ENCODE measurements at places on chromosomes 2 and 18. TPM values are rescaled to one million over a fixed set of nuclear protein-coding genes. Genes with fewer than 3 reads are reported as not detected.

The FTCDNL1 gene
- 1.1 TPM for polyA plus RNA-seq

The POMC gene
- polyA plus RNA-seq = 8.0 TPM

The GCG gene
- polyA plus RNA-seq = not detected

DNA sequence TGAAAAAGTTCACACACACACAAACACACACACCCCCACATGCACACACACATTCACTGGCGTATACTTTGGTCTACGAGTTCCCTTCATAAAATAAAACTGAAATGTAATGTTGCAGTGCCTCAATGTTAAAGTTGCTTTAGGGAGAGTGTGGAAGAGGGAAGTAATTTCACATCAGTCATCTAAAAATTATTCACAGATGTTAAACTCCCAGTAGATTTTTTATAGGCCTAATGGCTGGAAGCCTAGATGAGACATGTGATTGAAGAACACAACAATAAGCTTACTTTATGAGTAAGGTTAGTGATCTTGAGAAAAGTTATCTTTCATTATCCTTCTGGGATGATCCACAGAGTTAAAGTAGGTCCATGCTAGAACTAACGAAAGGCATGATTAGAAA lies 506.7 kb upstream of the CNTNAP5 start:
- DNase-seq = no peak

Measured in right renal pelvis (tissue), 4 donors.